ENCODE measurements at places on chromosomes 11 and 22.

GRCh38 chr22:36467946-36468345 lies 13.5 kb downstream of the TXN2 start:
- no peak for DNase-seq

GRCh38 chr11:61787928-61788491 lies 4.4 kb downstream of the TMEM258 start:
- DNase-seq, result no peak

- no peak for DNase-seq
Measured at GRCh38 chr11:134951305-134951700, 539.3 kb upstream of the B3GAT1 start.

GRCh38 chr22:48837341-48837935 lies 990.2 kb downstream of the BRD1 start:
- DNase-seq, result no peak

GRCh38 chr11:88689548-88690240 lies 352.2 kb upstream of the CTSC start:
- no peak for DNase-seq

- DNase-seq, result no peak
Measured at GRCh38 chr11:128297805-128298204, 289.6 kb downstream of the ETS1 start.

DNA sequence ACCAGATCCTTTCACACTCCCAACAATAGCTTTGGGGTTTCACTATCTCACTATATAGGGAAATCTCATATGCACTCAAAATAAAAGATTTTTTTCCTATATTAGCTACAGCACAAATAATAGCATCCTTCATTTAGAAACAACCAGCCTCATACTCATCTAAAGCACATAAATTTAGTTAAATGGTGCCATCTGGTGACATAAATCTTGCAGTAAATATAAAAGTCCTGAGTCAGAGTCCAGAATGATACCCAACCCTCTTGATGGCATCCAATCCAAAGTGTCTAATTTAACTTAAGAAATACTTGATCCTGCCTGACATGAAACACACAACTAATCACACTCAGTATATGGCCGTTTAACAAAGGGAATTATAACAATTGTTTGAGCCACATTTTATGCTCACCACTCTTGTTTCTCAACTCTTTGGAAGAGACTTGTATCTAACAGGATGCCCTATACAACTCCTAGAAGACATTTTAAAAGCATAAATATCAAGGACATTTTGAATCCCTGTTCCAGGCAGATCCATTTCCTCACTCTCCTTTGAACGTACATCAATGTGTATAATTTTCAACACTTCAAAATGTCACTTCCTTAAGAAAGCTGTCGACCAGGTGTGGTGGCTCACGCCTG lies 36.2 kb downstream of the DLG2 start:
- DNase-seq, result no peak

DNA sequence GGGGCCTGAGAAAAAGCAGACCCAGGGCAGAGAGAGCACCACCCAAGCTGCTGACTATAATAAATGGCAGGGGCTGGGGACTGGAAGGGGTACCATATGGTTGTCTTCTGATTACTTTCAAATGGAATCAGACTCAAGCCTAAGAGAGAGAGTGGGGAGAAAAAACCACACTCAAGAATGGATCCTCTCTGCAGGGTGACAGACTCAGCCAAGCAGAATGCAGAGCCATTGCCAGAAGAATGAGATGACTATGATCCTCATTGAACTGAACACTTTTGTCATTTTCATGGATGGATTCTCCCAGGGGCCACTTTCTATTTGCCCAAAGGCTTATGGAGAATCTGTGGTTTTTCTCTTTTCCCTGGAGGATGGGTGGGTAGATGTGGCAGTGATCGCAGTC lies 8.7 kb downstream of the UBASH3B start:
- no peak for DNase-seq

GRCh38 chr11:71564430-71564829 lies 933 bp upstream of the KRTAP5-10 start:
- no peak for DNase-seq
